ENCODE measurements at places on chromosomes 5 and 9.

- no peak for DNase-seq
These were observed 6.8 kb downstream of the AUH start for GRCh38 chr9:91354881-91355280.

DNA sequence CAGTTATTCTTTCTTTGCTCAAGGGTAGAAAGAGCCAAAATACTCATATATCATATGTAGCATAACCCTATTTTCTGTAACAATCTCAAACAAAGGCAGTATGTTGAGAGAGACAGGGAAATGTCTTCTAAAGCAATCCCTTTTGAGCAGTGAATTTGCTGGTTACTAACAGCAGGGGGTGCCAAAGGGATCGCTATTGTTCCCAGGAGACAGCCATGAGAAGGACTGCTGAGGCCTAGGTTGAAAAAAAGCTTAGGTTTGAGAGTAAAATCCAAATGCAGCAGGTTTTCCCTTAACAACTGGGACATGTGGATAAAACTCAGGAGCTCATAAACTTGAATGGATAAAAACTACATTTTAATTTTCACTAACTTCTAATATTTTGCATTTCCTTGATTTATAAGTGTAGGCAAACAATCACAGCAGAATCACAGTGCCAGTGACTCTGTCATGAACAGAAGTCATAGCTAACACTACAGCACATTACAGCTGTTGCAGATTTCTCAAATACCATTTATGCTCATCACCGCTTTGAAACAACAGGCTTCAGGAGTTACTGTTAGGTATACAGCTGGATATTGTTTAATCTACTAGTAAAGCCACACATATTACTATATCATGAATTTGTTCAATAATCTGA is 148.4 kb downstream of the MAPKAP1 start:
- DNase-seq, result peak; percentile 57

DNA sequence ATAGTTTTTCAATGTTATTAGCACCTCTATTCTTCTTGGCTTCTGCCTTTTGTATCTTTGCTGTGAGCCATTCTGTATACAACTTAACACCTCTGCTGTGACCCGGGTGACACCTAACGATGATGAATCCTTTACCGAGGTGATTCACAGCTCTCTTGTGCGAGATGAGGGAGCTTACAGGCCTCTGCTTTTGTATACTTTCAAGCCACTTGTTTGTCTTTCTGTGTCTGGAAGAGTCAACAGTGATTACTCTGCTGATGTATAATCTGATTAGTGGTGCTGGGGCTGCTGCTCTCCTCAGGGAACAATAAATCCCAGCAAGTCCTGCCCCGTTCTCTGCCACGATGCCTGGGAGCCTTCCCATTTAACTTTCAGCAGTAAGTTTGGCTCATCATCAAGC is 442.9 kb upstream of the SGCD start:
- no peak for DNase-seq

DNA sequence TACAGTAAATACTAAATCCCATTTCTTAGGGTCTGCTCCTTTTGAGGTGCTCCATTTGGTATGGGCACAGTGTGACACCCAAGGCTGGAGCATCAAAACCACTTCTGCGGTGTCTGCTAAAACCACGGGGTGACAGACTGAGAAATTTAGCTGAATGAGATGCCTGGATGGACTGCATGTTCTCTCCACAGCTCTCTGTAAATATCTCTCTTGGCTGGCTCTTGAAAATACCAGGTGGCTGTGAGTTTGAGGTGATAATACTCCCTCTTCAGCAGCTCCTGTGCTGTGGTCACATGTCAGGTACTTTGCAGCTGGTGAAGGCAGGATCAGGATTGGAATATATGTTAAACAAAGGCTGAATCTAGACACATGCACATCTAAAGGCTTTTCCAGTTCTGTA is 93.7 kb upstream of the SIMC1 start:
- DNase-seq, result no peak

GRCh38 chr5:120682851-120683250 is 218.8 kb downstream of the PRR16 start:
- DNase-seq, result no peak

DNA sequence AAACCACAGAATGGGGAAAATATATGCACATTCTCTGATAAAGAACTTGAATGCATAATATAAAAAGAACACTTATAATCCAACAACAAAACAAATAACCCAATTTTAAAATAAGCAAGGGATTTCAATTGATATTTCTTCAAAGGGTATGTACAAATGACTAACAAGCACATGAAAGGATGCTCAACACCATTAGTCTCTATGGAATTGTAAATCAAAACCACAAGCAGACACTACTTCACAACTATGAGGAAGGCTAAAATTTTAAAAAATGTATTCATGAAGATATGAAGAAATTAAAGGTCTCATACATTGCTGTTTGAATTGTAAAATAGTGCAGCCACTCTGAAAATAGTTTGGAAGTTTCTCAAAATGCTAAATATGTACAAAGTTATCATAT is 78.9 kb upstream of the GAS1 start:
- no peak for DNase-seq

DNA sequence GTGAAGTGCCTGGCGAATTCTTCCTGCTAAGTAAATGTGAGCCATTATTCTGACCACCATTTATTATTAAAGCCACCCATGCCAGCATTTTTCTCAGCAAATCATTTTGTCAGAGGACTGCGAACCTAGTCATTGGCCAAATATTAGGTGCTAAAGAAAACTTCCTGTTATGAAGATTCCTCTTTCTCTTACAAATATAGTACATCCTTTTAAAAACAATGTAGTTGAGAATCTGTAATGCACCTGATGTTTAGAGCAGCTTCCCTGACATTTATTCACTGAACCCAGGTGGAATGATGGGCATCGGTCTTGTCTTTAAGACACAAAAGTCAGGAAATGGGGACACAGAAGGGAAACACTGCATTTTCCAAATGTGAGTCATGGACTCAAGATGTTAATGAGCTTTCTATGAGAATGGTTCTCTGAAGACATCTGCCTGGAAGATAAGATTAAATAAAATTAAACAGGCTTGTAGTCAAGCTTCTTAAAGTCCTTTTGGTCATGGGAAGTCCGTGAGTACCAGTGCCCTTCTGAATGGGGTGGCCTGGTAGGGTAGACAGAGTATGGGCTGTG is 290.6 kb downstream of the FBXL7 start:
- no peak for DNase-seq

DNA sequence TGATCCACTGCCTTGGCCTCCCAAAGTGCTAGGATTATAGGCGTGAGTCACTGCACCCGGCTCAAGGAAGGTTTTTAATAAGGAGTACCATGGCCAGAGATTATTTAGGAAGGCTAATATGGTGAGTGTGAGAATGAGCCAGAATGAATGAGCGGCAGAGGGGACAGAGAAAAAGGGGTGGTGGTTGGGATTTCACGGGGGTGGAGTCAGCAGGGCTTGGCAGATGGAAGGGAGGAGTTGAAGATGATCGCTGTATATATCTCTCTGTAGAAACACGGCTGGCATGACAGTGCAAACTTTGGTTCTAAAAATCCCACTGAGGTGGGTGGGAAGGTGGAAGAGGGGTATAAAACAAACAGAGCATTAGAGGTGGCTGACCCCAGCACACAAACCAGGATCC is 176.7 kb upstream of the TBC1D2 start:
- no peak for DNase-seq

- DNase-seq, result no peak
These were observed 112.5 kb downstream of the UHRF2 start for GRCh38 chr9:6525326-6526045.

- DNase-seq, result no peak
These were observed 54.2 kb downstream of the GPR107 start for GRCh38 chr9:130107955-130108354.

DNA sequence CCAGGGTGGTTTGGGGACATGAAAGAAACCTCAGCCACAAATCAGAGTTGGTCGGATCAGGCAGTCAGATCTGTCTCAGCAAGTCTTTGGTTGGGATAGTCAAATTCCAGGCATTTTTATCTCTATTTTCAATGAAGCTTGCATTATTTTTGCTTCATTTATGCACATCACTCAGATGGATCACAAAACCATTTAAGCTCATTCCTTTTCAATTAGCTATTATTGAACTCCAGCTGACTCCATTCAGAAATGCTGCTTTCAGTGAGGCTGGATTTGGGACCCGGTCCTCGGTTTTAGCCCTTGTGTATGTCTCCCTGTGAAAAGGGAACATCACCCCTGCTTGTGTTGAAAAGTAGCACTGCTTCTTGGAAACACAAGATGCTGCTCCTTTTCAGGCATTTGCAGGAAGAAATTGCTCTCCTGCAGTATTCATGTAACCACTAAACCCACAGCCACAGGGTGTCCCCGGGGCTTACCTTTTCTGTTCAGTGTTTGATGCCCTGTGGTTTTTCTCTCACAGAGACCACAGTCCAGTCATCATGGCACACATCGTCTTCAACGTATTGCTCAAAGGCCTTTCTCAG is 232.9 kb downstream of the NFIB start:
- DNase-seq, result no peak

DNA sequence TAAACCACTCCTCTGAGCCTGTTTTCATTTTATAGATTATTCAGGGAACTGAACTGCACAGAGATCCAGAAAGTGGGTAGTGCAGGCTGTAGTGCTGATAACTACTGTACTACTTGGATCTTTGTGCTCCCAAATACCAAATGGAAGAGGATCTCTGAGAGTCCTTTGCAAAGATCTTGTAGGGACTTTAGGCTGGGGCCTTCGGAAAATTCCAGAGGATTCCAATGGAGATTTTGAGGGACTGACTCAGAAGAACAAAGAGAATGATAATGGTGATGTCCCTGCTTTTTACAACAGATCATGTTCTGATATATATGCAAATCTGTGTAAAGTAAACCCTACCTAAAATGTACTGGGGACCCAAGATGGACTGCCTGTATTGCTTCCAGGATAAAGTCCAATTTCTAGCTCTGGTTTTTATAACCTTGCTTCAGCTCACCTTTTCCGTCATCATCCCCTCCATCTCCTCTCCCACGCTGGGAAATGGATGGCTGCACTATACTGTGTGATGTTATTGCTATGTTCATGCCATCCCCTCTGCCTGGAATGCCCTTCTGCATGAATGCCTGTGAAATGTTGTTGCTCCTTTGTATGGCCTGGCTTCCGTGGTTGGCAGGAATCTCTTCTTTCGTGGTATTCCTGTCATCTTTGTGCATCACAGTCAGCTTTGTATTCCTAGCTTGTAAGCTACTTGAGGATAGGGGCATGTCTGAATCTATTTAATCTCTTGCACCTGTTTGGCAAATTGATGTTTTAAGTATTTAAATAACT is 9.7 kb upstream of the PSMD5 start:
- DNase-seq, result no peak

DNA sequence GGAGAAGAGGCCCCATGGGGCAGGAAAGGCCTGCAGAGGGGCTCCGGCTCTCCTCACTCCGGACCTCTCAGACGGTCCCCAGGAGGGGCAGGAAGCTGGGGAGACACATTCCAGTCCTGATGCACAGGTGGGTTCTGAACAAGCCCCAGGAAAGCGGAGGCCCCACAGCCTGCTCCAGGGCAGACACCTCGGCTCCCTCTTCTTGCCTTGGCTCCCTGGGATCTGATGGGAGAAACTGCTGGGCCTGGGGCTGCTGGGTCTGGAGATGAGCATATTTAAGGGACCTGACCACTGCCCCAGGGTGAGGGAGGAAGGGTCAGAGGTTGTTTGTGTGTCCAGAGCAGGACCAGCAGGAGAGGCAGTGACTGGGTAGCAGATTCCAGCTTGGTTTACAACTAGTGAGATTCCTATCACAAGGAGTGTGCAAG is 1.2 kb downstream of the CORO2A start:
- no peak for DNase-seq

DNA sequence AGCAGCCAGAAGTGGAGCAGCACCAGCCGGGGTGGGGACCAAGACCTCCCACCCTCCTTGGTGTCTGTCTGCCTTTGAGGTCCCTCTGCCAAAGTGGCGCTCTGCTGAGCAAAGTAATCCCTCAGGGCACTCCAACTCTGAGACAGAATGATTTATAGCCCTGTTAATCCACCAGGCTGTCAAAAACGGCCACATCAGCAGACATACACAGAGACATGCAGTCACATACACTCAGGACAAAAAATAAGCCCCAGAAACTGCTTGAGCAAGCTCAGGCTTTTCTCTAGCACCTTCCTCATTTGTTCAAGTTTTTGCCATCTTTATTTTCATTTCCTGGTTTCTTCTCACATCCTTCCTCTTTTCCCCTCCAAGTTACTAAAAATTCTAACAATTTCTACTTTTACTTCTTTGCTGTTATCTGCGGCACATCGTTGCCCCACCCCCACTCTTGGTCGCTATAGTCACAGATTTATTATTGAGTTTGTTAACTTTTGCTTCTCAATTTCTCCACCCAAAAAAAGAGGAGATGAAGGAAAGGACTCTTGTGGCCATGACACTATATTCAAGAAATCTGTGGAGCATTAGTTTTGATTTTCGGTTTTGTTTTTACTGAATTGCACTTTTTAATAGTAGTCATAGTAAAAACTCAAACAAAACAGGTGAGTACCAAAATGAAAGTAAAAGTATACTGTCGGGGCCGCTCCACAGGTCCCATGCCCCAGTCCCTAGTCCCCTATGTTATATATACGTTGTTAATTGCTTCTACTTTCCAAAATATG is 17.4 kb upstream of the ADRB2 start:
- DNase-seq, result peak; percentile 40

- DNase-seq, result no peak
These were observed 325.4 kb downstream of the ARL15 start for GRCh38 chr5:53984971-53985370.

- DNase-seq, result no peak
These were observed 72.4 kb downstream of the FYB1 start for GRCh38 chr5:39146831-39147540.

- DNase-seq, result no peak
These were observed 114.7 kb upstream of the IL7R start for GRCh38 chr5:35741971-35742370.

GRCh38 chr5:139251281-139251687 is 42.3 kb upstream of the MATR3 start:
- no peak for DNase-seq

GRCh38 chr5:56815658-56816545 is 553 bp downstream of the MAP3K1 start:
- DNase-seq, result peak; percentile 31

- DNase-seq, result no peak
These were observed 30.7 kb upstream of the TGFBR1 start for GRCh38 chr9:99073985-99074901.

- no peak for DNase-seq
These were observed 368.2 kb downstream of the KCTD16 start for GRCh38 chr5:144538845-144539244.

GRCh38 chr9:131826053-131826452 is 86.2 kb upstream of the RAPGEF1 start:
- no peak for DNase-seq

DNA sequence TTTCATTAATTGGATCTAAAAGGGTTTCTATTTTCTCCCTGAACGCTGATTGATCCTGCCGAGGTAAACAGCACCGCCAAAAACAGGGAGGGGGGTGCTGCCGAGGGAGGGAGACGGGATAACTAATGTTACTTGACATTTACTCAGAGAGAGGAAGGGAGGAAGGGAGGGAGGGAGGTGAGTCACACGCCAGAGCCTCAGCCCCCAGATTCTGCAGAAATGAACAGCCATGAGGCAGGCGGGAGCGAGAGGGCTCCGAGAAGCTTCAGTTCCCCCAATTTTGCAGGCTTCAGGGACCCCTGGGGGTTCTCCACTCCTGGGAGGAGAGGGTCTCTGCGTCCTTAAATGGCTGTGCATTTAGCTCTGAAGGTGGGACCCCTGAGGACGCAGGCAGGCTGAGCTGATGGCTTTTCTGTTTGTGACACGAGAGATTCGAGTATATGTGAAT is 59.1 kb upstream of the IER5L start:
- DNase-seq, result no peak
